ENCODE measurements at places on chromosomes 7 and 10. TPM values are rescaled to one million over a fixed set of nuclear protein-coding genes. Genes with fewer than 3 reads are reported as not detected.

C10orf67 gene
- total RNA-seq = 0.34 TPM

ZNF775 gene
- 3.7 TPM for total RNA-seq

TMEM176A gene
- total RNA-seq = not detected

GPR85 gene
- total RNA-seq = 0.34 TPM

GIMAP1 gene
- not detected for total RNA-seq

ZNF485 gene
- 4.7 TPM for total RNA-seq

COBL gene
- not detected for total RNA-seq

NKX1-2 gene
- 2.6 TPM for total RNA-seq

LHFPL3 gene
- not detected for total RNA-seq

PAPOLB gene
- not detected for total RNA-seq

SPDYE8 gene
- total RNA-seq = not detected

CLDN3 gene
- not detected for total RNA-seq

NRP1 gene
- 32.4 TPM for total RNA-seq

OPN1SW gene
- not detected for total RNA-seq

GSAP gene
- total RNA-seq = 8.1 TPM

SH2D4B gene
- total RNA-seq = not detected

PDK4 gene
- not detected for total RNA-seq

RBAK gene
- total RNA-seq = 5.2 TPM

RPEL1 gene
- 0.04 TPM for total RNA-seq

CPA4 gene
- 10.8 TPM for total RNA-seq

ZPBP gene
- total RNA-seq = not detected

Data from hair follicular keratinocyte (primary cell).